ENCODE measurements at places on chromosomes 11 and 22.

GRCh38 chr22:22022255-22022840 lies 39.8 kb upstream of the TOP3B start:
- no peak for DNase-seq

- no peak for DNase-seq
Measured at GRCh38 chr11:30565027-30565426, 21.1 kb downstream of the MPPED2 start.

DNA sequence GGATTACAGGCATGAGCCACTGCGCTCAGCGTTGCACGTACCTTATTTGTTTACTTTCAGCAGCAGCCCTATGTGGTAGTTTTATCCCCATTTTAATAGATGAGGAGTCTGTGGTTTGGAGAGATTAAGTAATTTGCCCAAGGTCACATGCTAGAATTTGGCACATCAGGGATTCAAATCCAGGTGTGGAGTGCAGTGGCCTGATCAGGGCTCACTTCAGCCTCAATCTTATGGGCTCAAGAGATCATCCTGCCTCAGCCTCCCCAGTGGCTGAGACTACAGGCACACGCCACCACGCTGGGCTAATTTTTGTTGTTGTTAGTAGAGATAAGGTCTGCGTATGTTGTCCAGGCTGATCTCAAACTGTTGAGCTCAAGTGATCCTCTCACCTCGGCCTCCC lies 18.5 kb upstream of the SPTBN2 start:
- no peak for DNase-seq

DNA sequence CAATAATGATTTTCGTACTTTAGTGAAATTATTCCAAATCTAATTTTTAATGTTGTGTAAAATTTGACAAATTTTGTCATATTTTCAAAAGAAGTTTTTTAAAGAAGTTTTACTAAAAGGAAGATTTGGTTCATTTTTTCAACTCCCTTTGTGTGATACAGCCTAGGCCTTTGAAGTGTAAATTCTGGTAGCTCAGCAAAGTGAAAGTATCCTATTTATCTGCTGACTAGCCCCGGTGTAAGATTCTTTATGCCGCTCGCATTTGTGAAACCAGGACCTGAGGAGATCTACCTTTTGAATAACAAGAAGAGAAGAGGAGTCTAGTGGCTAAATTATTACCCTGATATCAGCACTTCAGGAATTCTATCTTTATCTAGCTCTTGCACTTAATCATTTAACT lies 177.4 kb downstream of the JRKL start:
- DNase-seq, result no peak

DNA sequence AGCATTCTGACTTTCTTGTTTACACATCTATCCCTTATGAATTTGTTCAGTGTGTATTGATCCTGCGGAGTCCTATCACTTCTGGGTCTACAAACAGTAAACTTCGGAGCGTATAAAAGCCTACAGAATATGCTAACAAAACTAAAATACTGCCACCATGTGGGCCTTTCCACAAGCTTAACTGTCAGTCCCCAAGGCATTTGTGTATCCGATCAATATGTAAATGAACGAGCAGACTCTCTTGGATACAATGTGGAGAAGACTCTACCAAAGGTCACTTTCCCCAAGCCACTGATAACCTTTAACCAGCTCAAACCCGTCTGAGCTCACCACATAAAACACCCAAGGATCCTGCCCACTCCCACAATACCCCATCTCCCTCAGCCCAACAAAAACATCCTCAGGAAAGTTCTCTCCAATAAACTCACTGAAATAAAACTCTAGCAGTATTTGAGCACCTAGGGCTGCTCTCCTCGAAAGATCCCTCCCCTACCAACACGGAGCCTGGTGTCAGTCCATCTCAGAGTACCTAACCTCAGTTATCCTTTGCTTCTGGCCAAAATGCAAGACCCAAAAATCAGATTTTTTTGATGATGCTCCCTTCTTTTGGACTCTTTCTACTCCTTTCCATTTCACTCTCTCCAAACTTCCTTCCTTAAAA lies 17.8 kb downstream of the ADA2 start:
- DNase-seq, result no peak

GRCh38 chr11:116166573-116167465 lies 606.0 kb downstream of the BUD13 start:
- DNase-seq, result no peak

DNA sequence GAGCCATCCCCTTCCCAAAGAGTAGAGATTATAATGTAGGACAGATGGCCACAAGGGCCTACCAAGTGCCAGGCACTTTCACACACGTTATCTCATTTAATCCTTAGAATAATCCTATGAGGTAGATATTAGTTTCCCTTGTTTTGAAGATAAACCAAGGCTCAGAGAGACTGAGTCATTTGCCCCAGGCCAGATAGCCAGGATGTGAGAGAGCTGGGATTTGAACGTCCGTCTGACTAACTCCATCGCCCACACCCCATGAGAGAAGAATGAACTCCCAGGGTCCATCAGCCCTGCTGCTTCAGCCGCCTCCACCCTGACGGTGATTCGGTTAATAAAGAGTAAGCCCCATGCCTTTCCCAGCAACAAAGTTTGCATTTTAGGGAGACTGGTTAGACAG lies 10.7 kb downstream of the PRG3 start:
- no peak for DNase-seq

GRCh38 chr11:72624496-72625201 lies 49.6 kb downstream of the PDE2A start:
- DNase-seq, result no peak

DNA sequence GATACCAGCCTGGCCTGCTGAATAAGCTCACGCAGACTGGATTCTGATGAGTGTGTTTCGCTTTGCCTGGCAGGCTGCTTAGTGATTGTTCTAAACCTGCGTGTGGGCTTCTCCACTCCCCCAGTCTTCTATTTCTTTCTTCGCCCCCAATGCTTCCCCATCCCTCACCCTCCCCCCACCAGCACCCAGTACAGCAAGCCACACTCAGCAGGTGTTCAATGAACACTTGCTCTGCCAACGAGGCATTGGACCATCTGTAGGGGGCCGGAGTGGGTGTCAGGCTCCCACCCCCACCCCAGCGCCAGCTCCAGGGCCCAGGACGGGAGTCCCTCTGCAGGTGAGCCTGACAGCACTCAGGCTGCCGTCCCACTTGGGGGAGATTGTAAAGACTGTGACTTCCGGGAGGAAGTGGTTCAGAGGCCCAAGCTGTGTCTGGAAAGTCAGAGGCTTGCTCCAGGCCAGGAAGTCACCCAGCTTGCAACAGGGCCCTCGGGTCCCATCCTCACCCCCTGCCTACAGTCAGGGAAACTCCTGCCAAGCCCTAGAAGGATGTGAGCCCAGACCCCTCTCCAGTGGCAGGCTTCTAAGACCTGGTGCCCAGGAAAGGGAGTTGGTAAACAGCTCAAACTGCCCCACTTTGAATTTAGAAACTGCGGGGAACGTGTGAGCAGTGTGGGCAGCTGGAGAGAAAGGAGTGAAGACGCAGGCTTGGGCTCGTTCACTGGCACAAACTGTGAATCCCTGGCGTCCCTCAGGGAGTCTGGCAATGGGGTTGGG lies 66.3 kb upstream of the PRDM11 start:
- DNase-seq, result peak; percentile 39

GRCh38 chr11:44912270-44912987 lies 38.3 kb downstream of the TP53I11 start:
- no peak for DNase-seq

DNA sequence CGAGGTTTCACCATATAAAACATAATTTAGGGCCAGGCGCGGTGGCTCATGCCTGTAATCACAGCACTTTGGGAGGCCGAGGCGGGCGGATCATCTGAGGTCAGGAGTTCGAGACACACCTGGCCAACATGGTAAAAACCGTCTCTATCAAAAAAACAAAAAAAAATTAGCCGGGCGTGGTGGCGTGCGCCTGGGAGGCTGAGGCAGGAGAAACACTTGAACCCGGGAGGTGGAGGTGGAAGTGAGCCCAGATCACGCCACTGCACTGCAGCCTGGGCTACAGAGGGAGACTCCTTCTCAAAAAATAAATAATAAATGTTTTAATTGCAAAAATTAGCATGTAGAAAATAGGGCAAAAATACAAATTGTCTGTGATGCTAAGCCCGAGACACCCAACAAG lies 993 bp upstream of the SFI1 start:
- no peak for DNase-seq

DNA sequence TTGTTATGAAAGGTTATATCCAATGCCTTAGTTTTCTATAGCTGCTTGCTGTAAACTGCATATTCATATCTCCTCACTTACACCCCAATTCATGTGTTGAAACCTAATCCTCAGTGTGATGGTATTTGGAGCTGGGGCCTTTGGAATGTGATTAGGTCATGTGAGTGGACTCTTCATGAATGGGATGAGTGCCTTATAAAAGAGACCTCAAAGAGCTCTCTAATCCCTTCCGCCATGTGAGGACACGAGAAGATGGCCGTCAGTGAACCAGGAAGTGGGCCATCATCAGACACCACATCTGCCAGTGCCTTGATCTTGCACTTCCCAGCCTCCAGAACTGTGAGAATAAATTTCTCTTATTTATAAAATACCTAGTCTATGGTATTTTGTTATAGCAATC lies 79.3 kb downstream of the CYP2R1 start:
- DNase-seq, result no peak

DNA sequence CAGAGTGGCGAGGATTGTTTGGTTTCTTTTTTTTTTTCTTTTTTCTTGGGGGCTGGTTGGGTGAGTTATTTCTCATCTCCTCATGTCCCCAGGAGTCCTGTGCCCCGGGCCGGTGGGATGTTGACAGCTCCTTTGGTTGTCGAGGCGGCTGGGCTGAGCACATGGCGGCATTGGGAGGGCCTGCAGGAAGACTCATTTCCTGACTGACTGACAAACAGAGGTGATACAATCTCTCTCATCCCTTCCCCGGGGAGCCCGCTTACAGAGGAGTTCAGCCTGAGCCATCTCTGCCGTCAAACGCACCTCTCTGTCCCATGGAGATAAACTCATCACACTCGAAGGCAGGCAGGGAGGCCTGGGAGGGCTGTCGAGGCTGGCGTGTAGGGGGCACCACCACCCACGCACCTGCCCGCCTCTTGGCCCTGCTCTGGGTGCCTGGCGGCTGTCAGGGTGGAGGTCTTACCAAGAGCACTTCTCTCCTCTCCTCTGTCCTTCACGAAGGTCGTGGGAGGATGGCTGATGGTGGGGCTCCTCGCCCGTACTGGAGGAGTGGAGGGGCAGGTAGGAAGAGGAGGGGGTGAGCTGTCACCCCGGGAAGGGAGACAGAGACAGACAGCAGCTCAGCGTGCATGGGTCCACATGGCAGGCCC lies 60.0 kb upstream of the NECTIN1 start:
- DNase-seq, result no peak

GRCh38 chr11:79220171-79220570 lies 220.7 kb downstream of the TENM4 start:
- DNase-seq, result no peak

DNA sequence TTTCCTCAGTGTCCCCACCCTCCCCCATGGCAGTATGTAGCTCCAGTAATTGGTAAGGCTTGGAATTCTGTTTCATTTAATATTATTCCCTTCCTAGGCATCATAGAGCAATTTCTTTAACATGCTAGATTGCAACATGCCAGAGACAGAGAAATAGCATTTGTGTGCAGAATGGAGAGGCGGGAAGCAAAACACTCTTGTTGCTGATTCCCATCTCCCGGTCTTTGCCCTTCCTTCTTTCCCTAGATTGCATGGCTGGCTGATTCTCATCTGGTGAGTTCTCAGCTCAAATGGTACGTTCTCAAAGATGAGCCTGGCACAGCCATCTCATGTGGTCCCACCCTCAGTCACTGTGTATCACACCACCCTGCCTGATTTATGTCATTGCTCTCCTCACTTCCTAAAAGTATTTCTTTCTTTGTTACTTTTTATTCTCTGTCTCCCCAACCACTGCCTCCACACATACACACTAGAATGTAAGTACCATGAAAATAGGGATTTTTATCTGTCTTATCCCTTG lies 66.9 kb downstream of the ARFGAP2 start:
- DNase-seq, result no peak

DNA sequence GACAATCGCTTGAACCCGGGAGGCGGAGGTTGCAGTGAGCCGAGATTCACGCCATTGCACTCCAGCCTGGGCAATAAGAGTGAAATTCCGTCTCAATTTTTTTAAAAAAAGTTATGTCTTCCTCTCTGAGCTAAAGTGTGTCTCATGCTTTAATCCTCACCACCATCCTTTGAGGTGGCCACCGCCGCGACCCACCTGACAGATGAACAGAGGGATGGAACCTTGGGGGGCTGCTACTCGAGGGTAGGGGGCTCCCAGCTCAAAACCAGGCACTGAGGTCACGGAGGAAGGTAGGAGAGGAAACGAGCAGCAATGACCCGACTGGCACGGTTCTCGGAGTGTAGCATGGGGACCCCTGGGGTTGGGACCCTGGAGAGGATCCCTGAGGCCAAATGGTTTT lies 10.7 kb upstream of the POLDIP3 start:
- DNase-seq, result no peak

DNA sequence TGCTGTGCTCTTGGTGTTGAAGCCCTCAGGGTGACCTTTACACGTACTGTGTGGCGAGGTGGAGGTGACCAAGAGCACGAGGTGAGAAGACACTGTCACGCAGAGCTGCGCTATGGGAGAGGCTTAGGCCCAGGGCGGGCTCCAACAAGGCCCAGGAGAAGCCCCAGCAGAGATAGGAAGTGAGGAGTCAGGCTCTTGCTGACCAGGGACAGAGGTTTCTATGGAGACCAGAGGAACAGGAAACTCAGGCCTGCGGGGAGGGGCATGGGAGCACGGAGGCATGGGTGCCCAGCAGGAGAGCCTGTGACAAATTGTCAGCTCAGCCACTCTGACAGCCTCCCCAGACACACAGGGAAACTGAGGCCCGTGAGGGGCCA lies 15.8 kb downstream of the DGKZ start:
- DNase-seq, result no peak

DNA sequence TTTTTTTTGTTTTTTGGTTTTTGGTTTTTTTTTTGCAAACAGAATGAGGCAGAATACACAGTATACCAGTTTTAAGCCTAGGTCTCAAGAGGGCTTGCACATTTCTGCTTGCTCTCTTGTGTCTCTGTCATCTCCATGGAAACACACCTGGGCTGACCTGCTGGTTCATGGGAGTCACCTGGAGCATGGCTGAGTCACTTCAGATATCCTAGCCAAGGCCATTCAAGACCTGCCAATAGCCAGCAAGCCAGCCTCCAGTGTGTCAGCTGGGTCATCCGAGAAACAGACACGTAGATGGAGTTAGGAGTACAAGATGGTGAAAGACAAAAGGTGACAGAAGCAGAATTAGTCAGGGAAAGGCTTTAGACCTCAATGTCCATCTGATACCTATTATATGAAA lies 124.2 kb upstream of the SEZ6L start:
- DNase-seq, result no peak

- no peak for DNase-seq
Measured at GRCh38 chr11:6438979-6439571, 1.7 kb downstream of the HPX start.

DNA sequence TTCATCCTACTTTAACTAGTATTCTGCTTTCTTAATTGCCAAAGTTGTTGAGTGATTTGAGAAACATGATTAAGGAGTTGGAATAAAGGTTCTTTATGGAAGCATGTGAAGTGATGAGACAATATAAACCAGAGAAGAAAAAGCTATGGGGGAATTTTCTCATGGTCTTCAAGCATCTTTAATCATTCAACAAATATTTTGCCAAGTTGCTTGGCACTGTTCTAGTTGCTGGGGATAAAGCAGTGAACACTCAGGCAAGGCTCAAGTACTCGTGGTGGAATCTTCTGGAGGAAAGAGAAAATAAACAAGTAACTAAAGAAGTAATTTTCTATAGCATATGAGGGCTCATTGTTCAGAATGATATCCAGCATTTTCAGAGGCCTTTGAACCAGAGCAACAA lies 9.2 kb upstream of the PIWIL4 start:
- no peak for DNase-seq

- no peak for DNase-seq
Measured at GRCh38 chr22:44298406-44299091, 14.2 kb downstream of the SHISAL1 start.

- DNase-seq, result no peak
Measured at GRCh38 chr22:35868938-35869337, 151.3 kb downstream of the APOL5 start.
